Stimulated activated CD4-positive, alpha-beta T cell treated with anti-CD3 and anti-CD28 coated beads, Interleukin-12 subunit alpha, Interleukin-12 subunit beta, amount 100 ng/mL, for 48 hours (primary cell): ENCODE measurements at places on chromosomes 5 and 9.

DNA sequence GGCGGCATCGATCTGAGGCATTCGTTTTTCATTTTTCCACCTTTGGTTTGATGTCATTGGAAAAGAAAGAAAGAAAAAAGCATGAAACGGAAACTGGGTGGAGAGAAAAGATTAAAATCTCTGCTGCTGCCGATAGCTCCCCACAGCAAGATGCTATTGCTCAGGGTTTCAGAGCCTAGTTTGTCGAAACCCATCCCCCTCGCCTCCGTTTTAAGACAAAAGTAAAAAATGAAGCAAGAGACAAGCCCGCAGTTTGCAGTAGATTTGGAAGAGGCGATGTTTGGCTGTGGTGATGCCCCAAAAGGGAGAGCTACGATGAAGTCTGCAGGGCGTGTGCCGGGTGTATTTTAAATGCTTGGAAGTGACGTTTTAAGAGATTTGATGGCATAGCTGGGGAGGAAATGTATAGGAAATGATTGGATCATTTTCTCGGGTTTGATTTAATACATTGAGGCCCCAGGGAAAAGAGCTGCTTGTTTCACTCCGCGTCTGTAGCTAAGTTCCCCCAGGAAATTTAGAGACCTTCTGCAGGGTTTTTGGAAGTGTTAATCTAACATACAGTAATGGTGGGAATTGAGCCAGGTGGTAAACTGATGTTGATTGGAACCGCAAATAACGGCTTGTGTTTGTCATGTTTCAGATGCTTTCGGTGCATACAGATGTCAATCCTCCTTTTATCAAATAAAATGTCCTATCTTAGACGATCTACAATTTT, 909 bp downstream of the NDFIP1 start:
- DNase-seq, result peak; percentile 38

- DNase-seq, result no peak
Measured at GRCh38 chr5:167804512-167805220, 486.8 kb upstream of the WWC1 start.

DNA sequence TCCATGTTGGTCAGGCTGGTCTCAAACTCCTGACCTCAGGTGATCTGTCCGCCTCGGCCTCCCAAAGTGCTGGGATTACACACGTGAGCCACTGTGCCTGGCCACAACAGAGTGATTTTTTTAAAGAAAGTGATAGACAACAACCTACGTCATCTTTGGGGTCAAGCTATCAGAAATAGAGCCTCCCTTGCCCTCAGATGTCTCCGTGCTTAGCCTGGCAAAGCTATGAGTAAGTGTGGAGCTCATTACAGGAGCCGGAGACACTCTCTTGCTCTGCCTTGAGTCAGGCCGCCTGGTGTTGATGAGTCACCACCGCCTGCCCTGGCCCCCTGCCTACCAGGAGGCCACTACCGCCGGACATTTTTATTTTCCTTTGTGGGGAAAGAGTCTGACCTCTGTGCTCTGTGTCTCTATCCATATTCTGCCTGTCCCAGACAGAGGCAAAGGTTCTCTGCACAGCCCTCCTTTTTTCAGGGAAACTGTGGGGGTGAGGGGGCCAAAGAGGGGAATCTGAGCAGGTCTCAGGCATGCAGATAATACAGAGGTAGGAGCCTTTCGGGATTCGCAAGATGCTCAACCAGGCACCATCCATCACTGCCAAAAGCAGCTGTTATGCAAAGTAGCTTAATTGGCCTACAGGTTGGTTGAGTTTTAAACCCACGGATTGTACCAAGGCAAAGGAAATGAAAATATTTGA, 123.7 kb upstream of the CPEB4 start:
- no peak for DNase-seq

- no peak for DNase-seq
Measured at GRCh38 chr5:89899559-89899958, 510.0 kb downstream of the CETN3 start.

- no peak for DNase-seq
Measured at GRCh38 chr5:116137544-116138378, 52.9 kb downstream of the COMMD10 start.

GRCh38 chr5:172004824-172005237, 1.6 kb downstream of the FBXW11 start:
- peak; percentile 18 for DNase-seq

- no peak for DNase-seq
Measured at GRCh38 chr5:45262061-45262590, 434.1 kb downstream of the HCN1 start.

- DNase-seq, result no peak
Measured at GRCh38 chr9:84785792-84786547, 116.4 kb downstream of the NTRK2 start.

- no peak for DNase-seq
Measured at GRCh38 chr5:174195517-174195916, 150.0 kb downstream of the NSG2 start.

GRCh38 chr9:73080110-73080694, 71.5 kb upstream of the ANXA1 start:
- DNase-seq, result no peak

GRCh38 chr5:151570058-151570457, 21.1 kb downstream of the FAT2 start:
- no peak for DNase-seq

DNA sequence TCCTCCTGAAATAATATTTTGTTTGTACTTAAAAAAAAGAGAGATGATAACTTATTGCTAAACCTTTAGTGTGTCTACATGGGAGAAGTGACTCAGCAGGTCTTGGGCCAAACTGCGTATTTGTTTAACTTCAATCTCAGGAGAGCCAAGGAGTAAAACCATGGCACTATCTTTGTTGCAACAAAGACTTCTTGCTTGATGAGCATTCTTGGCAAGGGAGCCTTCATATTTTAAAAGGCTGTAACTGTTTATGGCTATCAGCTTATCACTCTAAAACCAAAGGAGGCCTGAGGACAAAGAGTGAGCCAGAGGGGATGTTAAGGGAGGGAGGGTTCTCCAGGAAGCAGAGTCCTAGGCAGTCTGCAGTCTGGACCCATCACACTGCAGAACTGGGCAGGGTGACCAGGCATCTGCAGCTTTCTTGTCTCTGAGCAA, 216.2 kb upstream of the S1PR3 start:
- DNase-seq, result no peak

DNA sequence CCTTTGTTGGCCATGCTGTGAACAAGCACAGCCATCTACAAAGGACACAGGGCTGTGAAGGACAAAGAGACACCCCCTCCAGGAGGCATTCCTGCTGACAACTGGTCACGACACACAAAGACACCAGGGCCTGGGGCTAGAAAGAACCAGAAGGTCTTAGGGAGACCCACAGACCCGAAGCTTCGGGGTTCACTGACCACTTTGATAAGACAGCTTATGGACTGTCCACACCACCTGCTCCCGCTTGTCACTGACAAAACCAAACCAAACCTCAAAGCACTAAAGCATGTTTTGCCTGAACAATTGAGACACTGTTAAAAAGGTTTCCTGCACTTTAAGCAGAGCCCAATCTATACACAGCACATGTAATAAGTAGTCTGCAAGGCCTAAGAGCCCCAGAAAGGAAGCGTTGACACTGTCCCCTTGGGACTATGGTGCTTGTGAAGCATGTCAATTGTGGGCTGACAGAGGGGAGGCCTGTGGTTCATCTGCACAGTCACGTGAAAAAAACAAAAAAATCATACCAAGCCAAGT, 185.0 kb downstream of the GAPVD1 start:
- DNase-seq, result no peak

- DNase-seq, result no peak
Measured at GRCh38 chr5:112161392-112161748, 257.7 kb downstream of the EPB41L4A start.

- DNase-seq, result no peak
Measured at GRCh38 chr5:105619725-105620124, 2051.0 kb downstream of the EFNA5 start.

GRCh38 chr9:19087106-19088000, 15.4 kb downstream of the HAUS6 start:
- DNase-seq, result no peak
